ENCODE measurements at places on chromosomes 7 and 10.

DNA sequence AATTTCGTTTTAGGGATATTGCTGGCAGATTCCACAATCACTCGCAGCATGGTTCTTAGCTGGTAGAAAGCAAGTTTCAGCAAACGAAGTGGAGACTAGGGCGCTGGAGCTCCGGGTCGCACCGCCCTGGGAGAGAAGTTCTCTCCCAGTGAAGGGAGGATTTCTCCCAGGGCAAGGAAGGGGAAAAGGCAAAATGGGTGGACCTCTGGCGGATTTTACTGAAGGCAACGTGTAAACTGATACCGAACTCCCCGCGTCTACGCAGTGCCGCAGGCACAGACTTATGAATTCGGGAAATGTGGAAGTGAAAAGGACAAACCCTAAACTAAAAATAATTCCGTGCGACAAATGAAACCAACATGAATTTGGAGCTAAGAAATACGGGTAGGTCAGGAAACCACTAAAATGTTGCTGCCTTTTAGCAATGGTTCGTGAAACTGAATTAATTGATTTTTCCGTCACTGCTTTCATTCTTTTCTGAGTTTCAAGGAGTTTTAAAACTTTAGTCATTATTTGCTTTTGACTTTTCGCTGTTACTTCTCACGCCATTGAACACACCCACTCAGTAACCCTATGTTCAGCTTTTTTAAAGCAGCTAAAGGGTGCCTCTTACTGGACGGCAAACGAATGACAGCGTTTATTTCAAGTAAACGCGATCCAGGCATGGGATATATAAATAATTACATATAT is at the start of gene MYOF:
Gene MYOF, minus strand, starts transcription at position 190 of the 690 bp plus-strand sequence. Its CDS starts 140 bp downstream, at position 50.
- peak within 1 kb of the TSS; percentile 12 for H3K4me3 ChIP-seq
- H3K27me3 ChIP-seq, result no peaks in the 10 kb centered on the region
- no peaks in the 10 kb centered on the region for H3K36me3 ChIP-seq
- H3K4me1 ChIP-seq, result no peaks in the 10 kb centered on the region

GRCh38 chr10:89217057-89217990 is 10.2 kb upstream of the CH25H start:
- no peaks in the 10 kb centered on the region for H3K36me3 ChIP-seq
- DNase-seq, result no peak

DNA sequence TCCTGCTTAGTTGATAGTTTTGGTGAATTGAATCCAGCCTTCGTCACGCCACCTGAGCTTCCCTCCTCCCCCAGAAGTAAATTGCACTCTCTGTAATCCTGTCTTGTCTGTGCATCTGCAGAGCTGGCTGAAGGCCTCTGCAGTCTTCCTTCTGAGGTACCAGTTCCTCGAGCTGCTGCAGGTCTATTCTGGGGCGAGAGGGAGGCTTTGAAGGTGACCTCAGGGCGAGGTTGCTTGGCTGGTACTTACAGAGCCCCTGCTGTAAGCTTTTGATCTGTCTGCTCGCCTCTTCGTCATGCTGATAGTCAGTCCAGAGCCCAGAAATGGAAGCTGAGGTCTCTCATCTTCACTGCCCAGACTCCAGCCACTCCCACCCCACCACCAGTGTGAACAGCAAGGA is 513.6 kb upstream of the FOXK1 start:
- H3K36me3 ChIP-seq, result no peaks in the 10 kb centered on the region
- H3K27me3 ChIP-seq, result peaks cover 84% of the 10 kb centered on the region
- no peak overlapping the region for H3K27ac ChIP-seq
- H3K4me1 ChIP-seq, result no peaks in the 10 kb centered on the region
- no peak for DNase-seq
- no peak overlapping the region for H3K4me3 ChIP-seq

DNA sequence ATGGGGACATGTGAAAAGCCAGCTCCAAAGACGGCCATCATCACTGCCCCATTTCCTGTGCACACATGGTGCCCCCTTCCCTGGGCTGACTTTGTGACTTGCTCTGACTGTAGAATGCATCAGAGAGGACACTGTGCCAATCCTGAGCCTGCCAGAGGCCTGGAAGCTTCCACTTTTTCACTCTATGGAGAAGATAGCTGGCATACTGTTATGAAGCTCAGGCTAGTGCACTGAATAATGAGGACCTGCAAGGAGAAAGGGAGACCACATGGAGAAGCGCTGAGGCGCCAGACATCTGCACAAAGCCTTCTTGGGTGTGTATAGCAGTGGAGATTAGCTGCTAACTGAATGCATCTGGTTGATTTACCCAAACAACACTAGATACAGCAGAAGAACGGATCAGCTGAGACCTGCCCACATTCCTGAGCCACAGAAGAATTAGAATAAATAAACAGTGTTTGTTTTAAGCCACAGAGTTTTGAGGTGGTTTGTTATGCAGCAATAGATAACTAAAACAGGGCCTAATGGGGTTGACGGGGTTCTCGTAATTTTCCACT is 58.9 kb upstream of the C10orf90 start:
- H3K27ac ChIP-seq, result no peak overlapping the region
- no peak overlapping the region for H3K4me3 ChIP-seq
- DNase-seq, result no peak
- H3K36me3 ChIP-seq, result no peaks in the 10 kb centered on the region

GRCh38 chr7:151207315-151207714 is 3.0 kb downstream of the H2BK1 start:
- H3K27me3 ChIP-seq, result peaks cover 35% of the 10 kb centered on the region
- H3K4me1 ChIP-seq, result peaks cover 19% of the 10 kb centered on the region
- no peak overlapping the region for H3K27ac ChIP-seq
- no peak for DNase-seq
- no peak overlapping the region for H3K4me3 ChIP-seq

GRCh38 chr10:90319188-90319914 is 538.5 kb downstream of the HTR7 start:
- no peaks in the 10 kb centered on the region for H3K4me1 ChIP-seq
- H3K27ac ChIP-seq, result no peak overlapping the region
- no peak overlapping the region for H3K4me3 ChIP-seq
- DNase-seq, result no peak
- no peaks in the 10 kb centered on the region for H3K36me3 ChIP-seq

DNA sequence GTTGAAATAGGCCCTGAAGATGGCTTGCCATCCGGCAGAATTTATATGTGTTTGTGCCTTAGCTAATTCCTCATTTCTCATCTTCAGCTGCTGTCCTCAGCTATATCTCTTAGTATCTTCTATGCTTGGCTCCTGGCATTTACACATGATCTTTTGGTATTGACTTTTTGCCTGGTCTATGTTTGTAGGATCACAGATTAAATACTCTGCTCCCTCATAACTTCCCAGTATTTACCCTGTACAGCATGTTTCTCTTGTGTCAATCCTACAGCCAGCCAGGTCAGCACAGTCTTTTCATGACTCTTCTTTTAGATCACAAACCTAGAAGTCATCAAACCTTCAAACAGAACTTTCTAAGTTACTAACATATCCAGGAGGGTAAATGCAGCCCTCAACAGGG is 743.8 kb downstream of the MAGI2 start:
- no peak overlapping the region for H3K27ac ChIP-seq
- no peak overlapping the region for H3K4me3 ChIP-seq
- H3K4me1 ChIP-seq, result no peaks in the 10 kb centered on the region
- H3K27me3 ChIP-seq, result no peaks in the 10 kb centered on the region
- no peak for DNase-seq

- H3K36me3 ChIP-seq, result no peaks in the 10 kb centered on the region
- H3K27ac ChIP-seq, result no peak overlapping the region
- no peaks in the 10 kb centered on the region for H3K27me3 ChIP-seq
- H3K4me1 ChIP-seq, result no peaks in the 10 kb centered on the region
Measured at GRCh38 chr10:44818041-44818649, 93.0 kb upstream of the TMEM72 start.

DNA sequence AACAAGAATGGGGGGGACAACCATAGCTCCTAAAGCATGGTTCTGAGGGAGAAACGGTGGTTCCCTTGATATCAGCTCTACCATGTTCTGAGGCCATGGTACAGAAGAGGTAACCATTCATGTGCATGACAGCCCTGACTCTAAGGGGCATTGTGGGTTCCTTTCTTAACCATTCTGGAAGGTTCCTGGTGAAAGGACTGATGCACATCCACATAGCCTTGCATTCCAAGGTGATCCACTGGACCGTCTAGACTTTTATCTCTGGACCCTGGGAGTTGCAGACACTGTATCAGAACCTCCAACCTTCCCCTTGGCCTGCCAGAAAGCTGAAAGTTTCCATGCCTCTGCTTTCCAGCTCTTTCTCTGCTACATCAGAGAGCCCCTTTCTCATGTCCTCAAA is 344.3 kb downstream of the KCNMA1 start:
- H3K27me3 ChIP-seq, result peaks cover 15% of the 10 kb centered on the region
- H3K4me3 ChIP-seq, result no peak overlapping the region
- no peaks in the 10 kb centered on the region for H3K4me1 ChIP-seq
- DNase-seq, result no peak

DNA sequence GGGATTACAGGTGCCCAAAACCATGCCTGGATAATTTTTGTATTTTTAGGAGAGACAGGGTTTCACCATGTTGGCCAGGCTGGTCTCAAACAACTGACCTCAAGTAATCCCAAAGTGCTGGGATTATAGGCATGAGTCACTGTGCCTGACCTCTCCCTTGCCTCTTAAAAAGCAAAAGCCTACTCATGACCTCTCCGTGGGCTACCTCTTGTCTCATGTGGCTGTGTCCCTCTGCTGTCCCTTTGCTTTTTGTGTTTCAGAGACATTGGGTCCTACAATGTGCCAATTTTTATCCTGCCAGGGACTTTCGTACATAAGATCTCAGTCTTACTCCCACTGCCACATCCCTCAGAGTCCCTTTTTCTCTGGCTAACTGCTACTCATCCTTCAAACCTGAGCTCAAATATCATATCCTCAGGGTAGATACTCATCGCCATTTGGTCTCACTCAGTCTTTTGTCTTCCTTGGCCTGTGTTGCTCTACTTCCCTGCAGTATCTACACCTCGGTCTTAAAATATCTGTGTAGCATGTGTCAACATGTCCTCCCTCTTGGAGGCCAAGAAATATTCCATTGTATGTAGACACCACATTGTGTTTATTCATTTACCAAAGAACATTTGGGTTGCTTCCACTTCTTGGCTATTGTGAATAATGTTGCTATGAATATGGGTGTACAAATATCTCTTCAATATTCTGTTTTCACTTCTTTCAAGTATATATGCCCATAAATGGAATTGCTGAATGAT is 465.0 kb upstream of the KLF6 start:
- no peak for DNase-seq
- no peaks in the 10 kb centered on the region for H3K36me3 ChIP-seq
- no peaks in the 10 kb centered on the region for H3K27me3 ChIP-seq
- H3K4me3 ChIP-seq, result no peak overlapping the region
- no peak overlapping the region for H3K27ac ChIP-seq
- H3K4me1 ChIP-seq, result no peaks in the 10 kb centered on the region

DNA sequence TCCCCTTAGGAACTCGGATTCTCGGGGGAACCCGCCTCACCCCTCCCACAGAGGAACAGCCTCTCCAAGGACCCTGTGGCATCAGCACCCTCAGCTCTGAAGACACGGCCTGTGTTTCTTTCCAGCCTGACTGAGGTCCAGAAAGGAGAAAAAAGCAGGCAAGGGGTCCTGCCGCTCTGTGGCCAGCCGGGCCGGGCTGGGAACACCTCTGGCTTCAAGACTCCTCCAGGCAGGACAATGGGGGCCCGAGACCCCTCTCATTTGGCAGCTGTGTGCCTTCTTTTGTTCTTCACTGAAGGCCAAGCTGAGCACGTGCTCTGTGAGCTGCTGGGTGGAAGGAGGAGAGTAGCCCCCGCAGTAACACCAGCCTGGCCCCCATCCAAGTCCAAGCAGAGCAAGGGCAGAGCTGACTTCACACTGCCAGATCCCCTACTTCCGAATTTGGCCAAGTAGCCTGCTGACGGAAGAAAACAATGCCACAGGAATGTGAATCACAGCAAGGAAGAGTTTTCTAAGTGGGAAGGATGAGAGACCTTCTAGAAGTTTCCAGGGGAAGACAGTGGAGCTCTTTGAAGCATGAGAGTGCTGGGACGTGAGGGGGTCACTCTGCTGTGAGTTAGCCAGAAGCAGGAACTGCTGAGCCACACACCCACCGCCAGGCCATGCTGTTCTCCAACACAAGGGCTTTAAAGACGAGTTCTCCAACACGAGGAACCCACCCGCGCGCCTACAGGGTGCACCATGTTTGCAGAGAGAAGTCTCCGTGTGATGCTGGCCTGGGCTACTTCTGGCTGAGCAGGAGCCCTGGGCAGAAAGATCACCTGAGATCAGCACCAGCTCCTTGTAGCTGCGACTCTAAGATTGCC is 3.1 kb downstream of the CNPY1 start:
- peaks cover 83% of the 10 kb centered on the region for H3K27me3 ChIP-seq
- H3K4me3 ChIP-seq, result no peak overlapping the region
- peak; percentile 18 for DNase-seq
- H3K4me1 ChIP-seq, result no peaks in the 10 kb centered on the region

DNA sequence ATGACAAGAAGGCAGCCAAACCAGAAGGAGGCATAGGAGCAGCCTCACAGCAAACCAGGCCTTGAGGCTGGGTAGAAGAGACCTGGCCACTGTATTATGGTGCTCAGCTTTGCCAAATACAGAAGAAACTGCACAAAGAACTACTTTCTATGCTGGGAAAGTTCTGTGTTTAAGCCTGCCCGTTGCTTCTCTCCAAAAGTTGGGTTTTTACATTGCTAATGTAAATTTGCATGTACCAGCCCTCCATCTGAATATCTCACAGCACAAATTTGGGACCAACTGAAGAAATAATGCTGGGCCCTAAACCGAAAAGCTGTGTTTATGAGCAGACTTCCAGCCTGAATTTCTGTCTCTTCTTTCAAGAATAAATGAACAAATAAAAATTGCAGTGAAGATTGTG is 145.0 kb downstream of the TFEC start:
- H3K27me3 ChIP-seq, result no peaks in the 10 kb centered on the region
- H3K4me3 ChIP-seq, result no peak overlapping the region
- no peak for DNase-seq
- no peak overlapping the region for H3K27ac ChIP-seq
- no peaks in the 10 kb centered on the region for H3K4me1 ChIP-seq
- H3K36me3 ChIP-seq, result no peaks in the 10 kb centered on the region
